Activated T-cell treated with anti-CD3 and anti-CD28 coated beads, Interleukin-2, amount 50 U/mL, for 4 hours (primary cell): ENCODE measurements at places on chromosomes 3 and 15. TPM values are rescaled to one million over a fixed set of nuclear protein-coding genes. Genes with fewer than 3 reads are reported as not detected.

IGSF11 gene
- total RNA-seq = not detected

FBXO40 gene
- not detected for total RNA-seq

CEP97 gene
- 11.8 TPM for total RNA-seq

DNA sequence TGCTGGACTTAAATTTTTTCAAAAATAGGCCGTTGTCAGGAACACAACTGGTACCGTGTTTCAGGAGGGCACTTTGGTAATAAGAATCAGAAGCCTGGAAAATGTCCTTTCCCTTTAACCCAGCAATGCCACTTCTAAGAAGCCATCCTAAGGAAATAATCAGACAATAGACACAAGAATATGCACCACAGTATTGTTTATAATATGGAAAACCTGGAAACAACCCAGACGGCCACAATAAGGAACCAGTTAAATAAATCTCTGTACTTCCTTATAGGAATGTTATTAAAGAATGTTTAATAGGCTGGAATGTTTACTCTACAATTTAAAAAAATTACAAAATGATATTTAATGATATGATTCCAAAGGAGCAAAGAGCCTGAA, 30.4 kb upstream of the ATP1B3 start:
- no peak for DNase-seq

- no peak for DNase-seq
These were observed 4.7 kb upstream of the DCBLD2 start for GRCh38 chr3:98906230-98906629.

DNA sequence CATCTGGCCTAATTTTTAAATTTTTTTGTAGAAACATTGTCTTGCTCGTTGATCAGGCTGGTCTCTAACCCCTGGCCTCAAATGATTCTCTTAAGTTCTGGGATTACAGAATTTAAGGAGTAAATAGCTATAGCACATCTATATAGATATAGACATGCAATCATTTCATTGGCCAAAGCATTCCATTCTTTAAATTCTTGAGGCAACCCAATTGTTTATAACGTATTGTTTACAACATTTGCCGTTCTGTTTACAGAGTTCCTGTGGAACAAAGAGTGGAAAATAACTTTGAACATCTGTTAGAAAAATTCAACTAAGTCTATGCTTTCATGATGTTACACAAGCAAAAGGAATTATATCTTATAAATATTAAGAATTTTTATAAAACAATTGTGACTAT, 205.2 kb upstream of the ROBO2 start:
- no peak for DNase-seq

GRCh38 chr15:68315495-68316031, 38.0 kb downstream of the FEM1B start:
- no peak for DNase-seq

GRCh38 chr3:196617256-196617655, 22.2 kb upstream of the NRROS start:
- DNase-seq = no peak
